ENCODE measurements at places on chromosomes 5 and 9.

DNA sequence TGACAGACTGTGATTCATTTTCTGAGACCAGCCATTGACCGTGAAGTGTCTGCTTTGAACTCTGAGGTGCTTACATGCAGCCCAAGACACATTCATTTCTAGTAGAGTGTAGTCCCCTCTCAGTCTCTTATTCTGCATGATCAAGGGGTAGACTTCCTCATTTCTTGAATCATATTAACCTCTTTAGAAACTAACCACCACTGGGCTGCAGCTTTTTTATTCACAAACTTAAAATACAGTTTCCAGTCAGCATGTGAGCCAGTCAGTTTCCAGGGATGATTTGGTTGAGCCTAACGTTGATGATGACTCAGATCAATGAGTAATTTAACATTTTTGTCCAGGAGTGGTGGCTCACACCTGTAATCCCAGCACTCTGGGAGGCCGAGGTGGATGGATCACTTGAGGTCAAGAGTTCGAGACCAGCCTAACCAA lies 59.2 kb downstream of the OTULIN start:
- peak; percentile 35 for DNase-seq

DNA sequence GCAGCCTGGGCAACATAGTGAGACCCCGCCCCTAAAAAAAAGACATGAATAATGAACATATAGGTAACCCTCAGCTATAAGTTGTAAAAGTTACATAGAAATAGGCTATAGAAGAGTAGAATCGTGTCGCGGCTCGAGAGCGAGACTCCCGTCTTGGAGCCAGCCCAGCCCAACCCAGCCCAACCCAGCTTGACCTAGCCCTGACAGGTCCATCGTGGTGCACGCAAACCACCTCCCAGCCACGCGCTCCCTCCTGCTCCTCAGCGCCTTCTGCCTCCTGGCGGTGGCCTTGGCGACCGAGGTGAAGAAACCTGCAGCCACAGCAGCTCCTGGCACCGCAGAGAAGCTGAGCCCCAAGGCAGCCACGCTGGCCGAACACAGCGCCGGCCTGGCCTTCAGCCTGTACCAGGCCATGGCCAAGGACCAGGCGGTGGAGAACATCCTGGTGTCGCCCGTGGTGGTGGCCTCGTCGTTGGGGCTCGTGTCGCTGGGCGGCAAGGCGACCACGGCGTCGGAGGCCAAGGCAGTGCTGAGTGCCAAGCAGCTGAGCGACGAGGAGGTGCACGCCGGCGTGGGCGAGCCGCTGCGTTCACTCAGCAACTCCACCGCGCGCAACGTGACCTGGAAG lies 10.8 kb downstream of the KIF24 start:
- DNase-seq = no peak

- no peak for DNase-seq
Observed at GRCh38 chr5:6291961-6292360, 86.4 kb downstream of the MED10 start.

GRCh38 chr5:82513738-82514137 lies 235.6 kb upstream of the RPS23 start:
- DNase-seq = no peak

DNA sequence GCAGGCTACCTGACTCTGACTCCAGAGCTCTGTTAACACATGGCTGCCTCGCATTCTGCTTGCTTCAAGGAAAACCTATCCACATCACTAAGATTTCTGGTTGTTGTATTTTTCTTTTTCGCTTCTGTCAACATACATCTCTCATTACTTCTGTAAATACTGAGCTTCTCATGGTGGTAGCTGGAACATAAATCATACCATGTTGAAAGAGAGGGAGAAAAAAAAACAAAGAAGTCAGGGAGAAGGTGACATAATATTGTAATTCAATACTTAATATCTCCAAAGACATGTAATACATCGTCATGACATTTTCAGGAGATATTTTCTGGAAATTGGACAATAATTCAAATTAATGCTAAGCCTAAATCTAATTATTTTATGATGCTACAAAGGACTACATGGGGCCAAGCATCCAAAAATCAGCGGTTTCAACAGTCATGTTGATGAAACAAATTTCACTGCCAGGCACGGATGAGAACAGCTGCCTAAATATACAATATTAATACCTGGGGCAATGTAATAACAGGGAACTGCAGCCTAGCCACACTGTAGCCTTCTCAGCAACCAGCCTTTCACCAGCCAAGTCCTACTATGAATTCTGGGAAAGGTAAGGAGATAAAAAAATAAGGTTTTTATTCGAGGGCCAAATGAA lies 332.0 kb downstream of the TRIM32 start:
- DNase-seq = no peak

DNA sequence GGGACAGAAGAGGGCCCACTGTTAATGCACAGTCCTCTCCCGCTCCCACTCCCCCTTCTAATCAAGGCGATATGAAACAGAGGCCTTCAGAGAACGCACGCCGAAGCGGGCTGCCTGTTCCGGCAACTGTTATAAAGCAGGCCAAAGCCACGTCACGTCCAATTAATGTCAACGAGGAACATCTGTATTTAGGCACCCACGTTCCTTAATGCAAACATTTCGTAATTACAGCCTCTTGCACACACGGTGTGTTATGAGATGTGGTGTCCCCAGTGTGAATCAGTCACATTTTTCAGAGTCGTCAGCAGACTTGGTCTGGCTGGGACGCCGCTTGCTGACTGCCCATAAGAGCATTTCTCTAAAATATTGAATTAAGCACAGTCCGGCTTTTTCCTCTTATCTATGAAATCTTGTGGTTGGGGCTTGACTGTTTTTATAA lies 339.0 kb downstream of the NSG2 start:
- DNase-seq = no peak

DNA sequence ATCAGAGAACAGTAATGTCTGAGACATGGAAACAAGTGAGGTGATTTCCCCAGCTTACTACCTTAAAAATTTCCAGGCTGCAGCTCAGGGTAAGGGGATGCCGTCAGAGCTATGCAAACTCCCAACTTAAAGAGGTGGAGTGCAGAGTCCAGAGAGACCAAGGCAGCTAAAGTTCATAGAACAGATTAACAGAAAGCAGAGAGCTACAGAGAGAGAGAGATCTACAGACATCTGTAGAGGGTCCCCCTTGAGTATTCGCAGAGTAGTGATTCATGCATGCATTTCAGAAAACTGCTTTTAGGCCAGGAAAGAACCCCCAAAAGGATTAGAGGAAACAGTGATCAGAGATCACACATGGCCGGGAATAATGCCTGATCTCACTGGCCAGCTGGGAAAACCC lies 306.2 kb upstream of the PUM3 start:
- no peak for DNase-seq

- DNase-seq = peak; percentile 94
Observed at GRCh38 chr5:144191998-144192397, 21.3 kb downstream of the KCTD16 start.

GRCh38 chr5:76690037-76690679 lies 25.8 kb upstream of the F2R start:
- DNase-seq = no peak

GRCh38 chr5:159257007-159257406 lies 6.1 kb upstream of the UBLCP1 start:
- DNase-seq = no peak

GRCh38 chr9:3868012-3868411 lies 342.2 kb upstream of the RFX3 start:
- DNase-seq = peak; percentile 56

DNA sequence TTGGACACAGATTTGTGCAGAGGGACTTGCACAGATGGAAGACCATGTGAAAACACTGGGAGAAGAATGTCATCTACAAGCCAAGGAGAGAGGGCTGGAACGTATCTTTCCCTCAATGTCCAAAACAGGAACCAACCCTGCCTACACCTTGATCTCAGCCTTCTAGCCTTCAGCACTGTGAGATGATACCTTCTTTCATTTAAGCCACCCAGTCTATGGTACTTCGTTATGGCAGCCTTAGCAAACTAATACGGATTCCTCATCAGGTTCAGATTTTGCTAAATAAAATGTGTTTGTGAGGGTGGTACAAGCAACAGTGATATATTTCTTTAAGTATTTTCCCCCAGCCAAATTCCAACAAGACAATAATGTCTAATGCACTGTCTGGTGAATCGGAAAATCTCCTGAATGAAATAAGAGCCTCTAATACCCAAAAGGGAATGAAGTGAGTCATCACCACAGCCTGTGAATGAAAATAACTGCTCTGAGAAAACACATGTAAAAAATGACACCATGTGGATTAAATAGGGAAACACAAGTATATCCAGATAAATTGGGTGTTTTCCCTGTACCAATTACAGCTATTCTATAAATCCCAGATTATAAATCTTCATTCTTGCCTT lies 182.8 kb upstream of the TARS1 start:
- DNase-seq = no peak

GRCh38 chr9:122228568-122229484 lies at the start of gene LHX6:
TSS of gene LHX6 (minus strand) at chr9:122228957. CDS start at chr9:122228740, 217 bp downstream.
- no peak for DNase-seq

GRCh38 chr5:159909126-159909525 lies 7.2 kb upstream of the ADRA1B start:
- DNase-seq = no peak

DNA sequence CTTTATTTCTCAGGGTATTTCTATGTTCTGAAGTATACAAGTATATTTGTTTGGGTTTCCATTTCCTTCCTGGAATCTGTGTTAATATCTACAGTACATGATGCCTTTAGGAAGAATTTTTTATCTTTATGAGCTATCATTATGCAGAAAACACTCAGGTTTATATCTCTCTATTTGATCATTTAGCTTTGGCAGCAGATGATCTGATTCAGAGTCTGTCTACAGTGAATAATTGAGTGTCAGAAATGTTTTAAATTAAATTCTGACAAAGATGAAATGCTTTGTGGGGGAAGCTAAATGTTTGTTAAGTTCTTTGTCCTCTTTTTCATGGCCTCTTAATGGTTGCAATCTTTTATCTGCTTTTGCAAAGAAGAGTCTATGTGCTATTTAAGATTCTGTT lies 2141.0 kb upstream of the ACO1 start:
- no peak for DNase-seq

DNA sequence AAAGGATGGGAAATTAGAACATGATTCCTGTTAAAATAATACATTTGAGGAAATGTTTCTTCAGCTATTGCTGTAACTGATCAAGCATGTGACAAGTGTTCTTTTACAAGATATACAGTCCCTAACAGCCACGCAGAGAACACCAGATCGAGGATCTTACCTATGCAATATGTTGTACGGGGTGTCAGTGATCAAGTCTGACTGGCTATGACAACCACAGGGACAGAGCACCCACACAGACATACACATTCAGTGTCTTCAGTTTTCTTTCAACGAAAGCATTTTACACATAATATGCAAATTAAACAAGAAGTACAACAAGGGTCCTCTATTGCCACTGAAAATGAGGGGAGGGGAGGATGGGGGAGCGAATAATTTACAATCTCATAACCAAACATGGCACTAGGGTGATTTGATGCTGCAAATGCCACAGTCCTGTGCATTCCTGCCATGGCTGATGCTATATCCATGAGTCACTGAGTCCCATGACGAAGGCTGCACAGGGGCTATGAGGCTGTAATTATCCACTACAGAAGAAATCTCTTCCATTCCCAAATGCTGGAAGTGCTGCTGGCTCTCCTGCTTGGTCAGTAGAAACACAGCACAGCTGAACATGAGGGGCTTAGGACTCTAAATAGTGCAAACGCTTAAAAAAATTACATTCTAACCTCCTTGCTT lies 118.2 kb downstream of the KLHL3 start:
- peak; percentile 11 for DNase-seq

DNA sequence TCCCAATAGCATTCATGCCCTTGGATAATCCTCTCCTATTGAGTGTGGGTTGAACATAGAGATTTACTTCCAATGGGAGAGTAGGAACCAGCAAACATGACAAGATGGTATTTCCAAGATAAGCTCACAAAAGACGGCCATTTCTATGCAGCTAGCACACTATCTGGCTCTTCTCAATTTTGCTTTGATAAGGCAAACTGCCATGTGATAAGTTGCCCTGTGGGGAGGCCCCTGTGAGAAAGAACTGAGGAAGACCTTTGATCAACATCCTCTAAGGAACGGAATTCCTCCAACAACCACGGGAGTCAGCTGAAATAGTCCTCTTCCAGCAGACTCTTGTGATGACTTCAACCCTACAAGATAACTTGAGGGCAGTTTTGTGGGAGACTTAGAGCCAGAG lies 211.9 kb upstream of the TRPM3 start:
- DNase-seq = no peak

GRCh38 chr9:124733964-124734740 lies 37.0 kb downstream of the NR6A1 start:
- DNase-seq = no peak

- no peak for DNase-seq
Observed at GRCh38 chr9:15484802-15485201, 26.0 kb downstream of the PSIP1 start.

DNA sequence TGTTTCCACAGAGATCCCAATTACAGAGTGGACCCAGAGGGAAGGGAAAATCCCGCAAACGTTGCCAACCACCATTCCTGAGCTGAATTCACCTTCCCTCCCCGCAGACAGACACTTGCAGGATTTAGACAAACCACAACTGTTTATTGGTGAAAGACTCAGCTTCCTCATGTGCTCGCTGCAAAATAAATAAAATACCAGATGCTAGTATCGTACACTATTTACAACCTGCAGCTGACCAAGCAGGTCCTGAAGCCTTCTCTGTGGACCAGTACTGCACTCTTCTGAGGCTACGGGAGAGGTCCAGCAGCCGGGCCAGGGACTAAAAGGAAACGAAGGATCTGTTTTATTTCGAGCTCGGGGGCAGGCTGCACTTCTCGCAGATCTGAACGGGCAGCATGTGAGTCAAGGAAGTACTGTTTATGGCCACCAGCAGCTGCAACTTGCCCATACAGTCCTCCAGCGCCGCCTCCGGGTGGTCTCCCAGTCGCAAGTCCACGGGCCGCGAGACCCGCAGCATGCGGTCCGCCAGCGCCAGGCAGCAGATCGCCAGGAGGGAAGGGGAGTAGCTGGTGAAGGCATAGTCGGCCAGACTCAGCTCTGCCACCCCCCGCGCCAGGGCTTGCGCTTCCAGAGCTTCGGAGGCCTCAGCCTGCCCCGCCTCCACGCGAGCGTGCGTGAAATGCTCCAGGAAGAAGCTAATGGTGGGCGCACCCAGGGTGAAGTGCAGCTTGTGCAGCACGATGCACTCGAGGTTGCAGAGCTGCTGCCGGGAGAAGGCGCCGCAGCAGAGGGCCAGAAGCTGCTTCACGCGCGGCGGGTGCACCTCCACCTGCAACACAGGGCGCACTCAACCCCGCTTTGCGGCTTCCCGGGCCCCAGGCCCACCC lies 2.1 kb downstream of the CCNO start:
- DNase-seq = peak; percentile 1

GRCh38 chr5:126395198-126395597 lies 28.0 kb upstream of the GRAMD2B start:
- no peak for DNase-seq
